Putamen (tissue), 1 donor: ENCODE measurements at places on chromosomes 2 and 18.

DNA sequence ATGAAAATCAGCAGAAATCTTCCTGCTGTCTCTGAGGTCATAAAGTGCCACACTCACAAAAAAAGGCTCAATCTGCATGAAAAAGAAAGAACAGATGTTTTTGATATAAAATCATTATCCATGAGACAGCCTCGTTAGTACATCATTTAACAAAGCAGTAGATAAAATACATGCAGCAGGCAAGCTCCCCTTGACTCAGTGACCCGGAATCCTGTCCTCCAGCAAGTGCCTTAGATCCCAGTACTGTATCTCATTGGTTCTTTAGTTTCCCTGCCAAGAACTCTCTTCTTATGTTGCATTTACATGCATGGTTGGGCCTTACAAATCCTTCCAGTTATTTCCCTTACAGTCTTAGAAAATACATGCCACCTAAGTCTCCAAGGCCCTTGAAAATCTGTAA, 148.9 kb upstream of the CCDC195 start:
- no peak for DNase-seq

DNA sequence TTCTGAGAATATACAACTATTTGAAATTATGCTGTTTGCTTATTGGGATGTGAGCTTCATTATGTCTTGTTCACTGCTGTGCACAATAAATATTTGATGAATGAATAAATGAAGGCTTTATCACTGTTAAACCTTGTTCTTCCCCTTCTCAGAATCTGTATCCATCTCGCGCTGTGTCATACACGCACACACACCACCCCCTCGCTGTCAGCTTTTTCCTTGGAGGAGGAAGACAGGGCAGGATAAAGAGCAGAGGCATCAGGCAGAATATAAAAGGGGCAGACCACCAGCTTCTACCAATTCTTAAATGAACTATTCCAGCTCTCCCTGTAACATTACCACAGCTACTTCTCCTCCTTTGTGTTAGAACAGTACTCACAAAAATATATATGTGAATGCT, 75.0 kb downstream of the CD226 start:
- peak; percentile 58 for DNase-seq

GRCh38 chr18:51150113-51150700, 47.3 kb downstream of the MEX3C start:
- DNase-seq: no peak

GRCh38 chr18:13390711-13391110, 172.2 kb downstream of the LDLRAD4 start:
- DNase-seq: no peak

DNA sequence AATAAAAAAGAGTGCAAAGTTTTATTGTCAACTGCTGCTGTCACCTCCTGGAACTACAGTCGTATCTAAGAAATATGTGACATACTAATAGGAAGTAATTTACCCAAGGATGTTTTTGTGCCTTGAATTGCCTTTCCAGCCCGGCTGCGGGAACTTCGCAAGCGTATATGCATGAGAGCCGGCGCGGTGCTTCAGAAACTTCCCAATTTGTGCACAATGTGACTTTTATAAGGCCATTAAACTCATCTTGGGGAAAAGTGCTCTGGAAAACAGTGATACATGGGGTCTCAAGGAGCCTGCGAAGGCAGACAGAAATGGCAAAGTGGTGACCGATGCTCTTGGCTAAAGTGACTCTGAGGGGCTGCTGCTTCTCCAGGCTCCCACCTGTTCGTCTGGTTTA, 41.7 kb upstream of the CELF4 start:
- no peak for DNase-seq

GRCh38 chr2:119208791-119209203, 14.8 kb upstream of the STEAP3 start:
- DNase-seq: no peak

- no peak for DNase-seq
Measured at GRCh38 chr2:85231952-85232351, 95.8 kb downstream of the TGOLN2 start.

DNA sequence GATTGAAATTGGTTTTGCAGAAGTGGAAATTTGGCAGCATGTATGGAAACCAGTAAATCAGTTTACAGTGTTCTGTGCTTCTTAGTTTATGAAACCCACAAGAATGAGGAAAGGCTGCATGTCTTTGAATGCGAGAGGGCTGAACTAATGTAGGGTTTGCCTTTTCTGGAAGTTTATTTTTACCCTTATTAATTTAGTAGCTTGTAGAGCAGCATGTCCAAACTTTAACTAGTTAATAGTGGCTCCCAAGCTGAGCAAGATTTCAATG, 50.4 kb downstream of the LDLRAD4 start:
- DNase-seq: no peak

GRCh38 chr2:237888389-237888788, 29.0 kb downstream of the RAMP1 start:
- DNase-seq: no peak

- DNase-seq: no peak
Measured at GRCh38 chr2:20189299-20189931, 35.5 kb downstream of the SDC1 start.

DNA sequence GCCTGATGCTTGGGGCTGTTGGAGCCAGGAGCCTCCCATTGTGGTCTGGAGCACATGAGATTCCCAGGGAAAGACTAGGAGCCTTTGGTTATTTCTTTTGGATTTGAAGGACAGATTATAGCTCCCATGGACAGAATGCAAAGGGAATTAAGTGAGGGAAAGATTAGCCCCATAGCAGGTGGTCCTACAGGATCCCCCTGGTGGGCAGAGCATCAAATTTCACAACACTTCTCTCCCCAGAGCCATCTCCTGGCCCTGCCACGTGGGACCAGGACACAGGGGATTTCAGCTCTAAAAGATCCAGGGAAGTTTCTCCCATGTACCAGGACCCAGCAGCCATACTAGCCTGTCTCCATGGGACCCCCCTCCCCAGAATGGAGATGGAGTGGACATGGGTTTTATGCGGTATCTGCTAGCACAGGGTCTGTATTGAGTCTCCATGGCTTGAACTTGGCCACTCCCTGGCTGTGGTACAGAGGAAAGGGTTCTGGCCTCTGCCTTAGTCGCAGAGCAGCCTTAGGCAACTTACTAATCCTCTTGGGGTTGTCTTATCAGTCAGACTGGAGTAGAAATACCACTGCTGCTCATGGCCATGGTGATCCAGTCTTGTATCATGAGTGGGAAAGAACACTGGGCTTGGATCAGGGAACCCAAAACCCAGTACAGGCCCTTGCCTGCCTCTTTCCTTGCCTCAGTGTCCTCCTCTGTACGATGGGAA, 6.8 kb upstream of the PLB1 start:
- no peak for DNase-seq

- no peak for DNase-seq
Measured at GRCh38 chr2:127589841-127590240, 54.4 kb downstream of the MYO7B start.

DNA sequence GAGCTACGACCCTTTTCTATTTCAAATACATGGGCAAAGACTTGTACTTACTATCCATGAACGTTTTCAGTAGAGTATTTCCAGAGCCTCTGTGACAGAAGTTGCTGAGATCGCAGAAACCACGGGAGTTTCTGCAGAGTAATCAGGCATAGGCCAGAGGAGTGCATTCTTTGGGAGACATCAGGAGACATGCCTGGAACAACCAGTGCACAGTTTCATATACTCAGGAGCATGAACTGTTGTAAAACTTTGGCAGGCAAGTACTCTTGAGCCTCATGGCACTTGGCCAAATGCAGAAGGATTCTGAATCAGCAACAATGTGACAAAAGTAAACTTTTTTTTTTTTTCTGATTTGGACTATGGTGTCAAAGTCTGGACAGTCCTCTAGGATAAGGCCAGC, 307.1 kb downstream of the GRB14 start:
- DNase-seq: no peak

- no peak for DNase-seq
Measured at GRCh38 chr2:10978090-10978670, 66.4 kb downstream of the KCNF1 start.

- DNase-seq: no peak
Measured at GRCh38 chr2:217617616-217618022, 385.2 kb downstream of the TNS1 start.

DNA sequence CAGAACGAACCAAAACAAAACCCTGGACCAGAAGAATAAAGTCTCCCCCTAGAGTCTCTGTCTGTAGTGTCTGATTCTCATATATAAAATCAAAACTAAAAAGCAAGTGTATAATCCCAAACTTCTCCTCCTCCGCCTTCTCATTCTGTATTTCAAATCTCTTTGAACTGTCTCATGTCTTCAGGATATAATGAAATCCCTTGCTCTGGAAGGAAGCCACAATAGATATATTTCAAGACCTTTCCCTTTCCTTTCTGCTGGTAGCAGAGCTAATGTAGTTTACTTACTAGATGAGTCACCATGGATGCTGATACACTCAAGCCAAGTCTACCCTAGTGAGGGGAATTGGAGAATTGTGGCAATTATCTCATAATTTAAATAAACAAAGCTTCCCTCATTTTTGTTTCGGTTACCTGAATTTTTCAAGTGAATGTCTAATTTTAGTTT, 33.5 kb upstream of the CCDC93 start:
- no peak for DNase-seq

DNA sequence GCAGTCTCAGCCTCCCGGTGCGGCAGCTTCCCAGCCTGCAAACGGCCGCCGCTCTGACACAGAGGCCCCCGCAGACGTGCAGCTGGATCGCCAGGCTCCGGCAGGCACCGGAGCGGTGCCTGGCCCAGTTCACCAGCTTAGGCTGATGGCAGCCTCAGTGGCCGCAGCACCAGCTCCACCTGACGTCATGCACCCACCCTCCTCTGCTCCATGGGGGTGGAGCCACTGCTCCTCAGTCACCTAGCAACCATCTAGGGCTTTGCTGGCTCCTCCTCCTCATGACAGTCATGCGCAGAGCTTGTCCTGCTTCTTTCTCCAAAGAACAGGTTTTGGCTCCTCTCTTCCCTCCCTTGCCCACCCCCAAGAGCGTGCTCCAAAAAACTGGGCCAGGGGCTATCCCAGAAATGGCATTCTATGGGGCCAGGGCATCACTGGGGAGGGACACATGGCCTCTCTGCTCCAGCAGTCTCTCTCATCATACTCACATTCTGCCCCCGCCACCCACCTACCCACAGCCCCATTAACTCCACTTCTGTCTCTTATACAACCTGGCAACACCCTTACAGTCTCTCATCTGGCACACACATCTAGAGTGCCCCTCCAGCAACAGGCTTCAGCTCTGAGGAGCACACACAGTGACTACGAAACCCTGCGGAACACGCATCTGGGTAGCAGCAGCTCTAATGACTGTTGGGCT, 5.5 kb downstream of the DCTN1 start:
- DNase-seq: peak; percentile 97

DNA sequence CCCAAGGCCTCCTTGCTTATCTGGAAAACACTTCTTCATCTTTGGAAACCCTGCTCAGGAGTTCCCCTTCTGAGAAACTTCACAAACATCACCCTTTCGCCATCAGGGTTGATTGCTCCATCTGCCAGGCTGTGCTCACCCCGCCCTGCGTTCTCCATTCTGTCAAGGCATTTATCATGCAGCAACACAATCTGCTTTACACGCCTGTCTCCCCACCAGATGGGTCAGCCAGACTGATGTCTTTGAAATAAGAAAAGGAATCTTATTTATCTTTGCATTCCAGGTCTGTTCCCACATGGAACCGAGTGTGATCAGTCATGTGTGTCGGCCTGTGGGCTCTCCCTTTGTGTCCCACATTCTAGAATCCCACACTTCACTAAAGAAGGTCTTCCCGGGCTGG, 110.0 kb upstream of the ARL4C start:
- no peak for DNase-seq

DNA sequence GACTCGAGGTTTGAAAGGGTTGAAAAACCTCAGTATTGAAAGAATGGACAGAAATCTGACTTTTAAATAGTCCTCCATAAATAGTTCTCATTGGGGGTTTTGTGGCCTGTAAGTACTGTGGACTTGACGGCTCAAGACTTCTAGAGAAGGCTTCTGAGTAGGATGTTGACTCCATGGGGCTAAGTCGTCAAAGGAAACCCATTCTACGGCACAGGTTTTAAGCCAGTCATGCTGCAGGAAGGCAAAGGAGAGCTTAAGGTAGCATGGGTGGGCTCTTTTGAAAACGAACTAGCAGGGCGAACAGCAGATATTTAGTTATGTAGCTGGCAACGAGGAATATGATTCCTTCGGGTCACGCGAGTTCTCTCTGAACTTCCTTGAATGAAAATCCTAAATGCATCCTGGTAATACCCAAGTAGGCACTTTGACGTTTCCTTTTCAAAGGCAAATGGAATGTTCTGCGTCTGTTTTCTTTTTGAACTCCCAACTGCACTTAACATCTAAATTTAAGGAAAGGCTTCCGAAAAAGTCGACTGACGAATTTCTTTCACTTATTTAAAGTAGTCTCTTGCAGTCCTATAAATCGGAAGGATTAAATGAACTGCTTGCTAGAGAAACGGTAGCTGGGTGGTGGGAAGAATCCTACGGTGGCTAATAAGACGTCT, 1.1 kb upstream of the NEDD4L start:
- no peak for DNase-seq

DNA sequence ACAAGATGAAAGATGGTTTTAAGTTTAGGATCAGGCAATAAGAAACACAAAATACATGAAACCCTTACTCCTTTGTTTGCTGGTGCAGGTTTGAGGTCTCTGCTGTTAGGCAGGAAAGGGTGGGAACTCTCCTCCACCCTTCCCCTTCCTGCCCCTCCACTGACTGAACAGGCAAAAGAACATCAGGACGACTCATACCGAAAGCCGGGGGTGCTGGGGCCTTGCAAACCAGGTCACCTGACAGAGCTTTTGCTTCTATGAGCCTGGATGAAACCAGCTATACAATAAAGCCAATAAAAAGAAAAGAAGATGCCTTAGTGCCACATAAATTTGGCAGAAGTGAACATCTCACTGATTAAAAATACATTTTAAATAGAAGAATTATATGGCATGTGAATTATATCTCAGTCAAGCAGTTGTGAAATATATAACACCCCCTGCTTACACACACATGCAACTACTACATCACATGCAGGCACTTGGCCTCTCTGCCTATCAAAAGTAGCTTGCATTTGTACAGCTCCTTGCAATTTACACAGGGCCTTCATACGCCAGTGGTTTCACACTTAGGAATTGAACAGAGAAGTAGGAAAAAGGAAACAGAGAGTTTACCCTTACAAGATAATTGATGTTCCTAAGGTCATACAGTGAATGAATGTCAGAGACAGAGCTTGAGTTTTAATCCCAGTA, 215.1 kb upstream of the TRIB2 start:
- DNase-seq: no peak

DNA sequence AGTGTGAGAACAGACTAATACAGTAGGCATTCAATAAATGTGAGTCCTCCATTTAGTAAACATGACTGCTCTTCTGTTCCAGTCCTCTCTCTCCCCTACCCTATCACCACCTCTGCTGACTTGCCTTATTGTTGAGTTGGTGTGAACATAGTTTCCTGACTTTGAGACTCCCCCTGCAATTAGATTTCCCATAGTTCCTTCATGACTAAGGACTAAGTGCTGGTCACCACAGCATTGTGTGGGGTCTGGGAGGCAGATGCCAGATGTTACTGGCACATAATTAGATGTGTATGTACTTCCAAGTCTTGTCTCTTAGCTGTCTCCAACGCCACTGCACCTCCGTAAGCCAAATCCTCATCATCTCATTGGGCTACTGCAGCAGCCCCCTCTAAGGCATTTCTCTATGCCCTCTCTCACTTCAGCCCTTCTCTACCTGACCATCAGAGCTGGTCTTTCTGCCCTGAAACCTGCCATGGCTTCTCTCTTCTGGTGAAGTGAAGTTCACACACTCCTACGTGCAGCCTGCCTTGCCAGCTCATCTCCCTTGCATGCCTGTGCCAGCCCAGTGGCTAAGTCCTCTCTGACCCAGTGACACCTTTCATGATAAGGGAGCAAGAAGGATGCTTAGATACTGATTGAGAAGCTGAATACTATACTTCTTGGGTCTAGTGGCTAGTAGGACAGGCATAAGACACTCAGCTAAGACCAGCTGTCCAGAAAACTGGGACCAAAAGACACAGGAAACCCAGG, 81.6 kb upstream of the ALPP start:
- DNase-seq: no peak
